Activated T-helper 17 cell treated with anti-CD3 and anti-CD28 coated beads, Interleukin-2, amount 50 U/mL, for 72 hours (primary cell): ENCODE measurements at places on chromosomes 4 and X. TPM values are rescaled to one million over a fixed set of nuclear protein-coding genes. Genes with fewer than 3 reads are reported as not detected.
A peak's percentile ranks its signal among the peaks of the same experiment; 100 is the strongest.

DNA sequence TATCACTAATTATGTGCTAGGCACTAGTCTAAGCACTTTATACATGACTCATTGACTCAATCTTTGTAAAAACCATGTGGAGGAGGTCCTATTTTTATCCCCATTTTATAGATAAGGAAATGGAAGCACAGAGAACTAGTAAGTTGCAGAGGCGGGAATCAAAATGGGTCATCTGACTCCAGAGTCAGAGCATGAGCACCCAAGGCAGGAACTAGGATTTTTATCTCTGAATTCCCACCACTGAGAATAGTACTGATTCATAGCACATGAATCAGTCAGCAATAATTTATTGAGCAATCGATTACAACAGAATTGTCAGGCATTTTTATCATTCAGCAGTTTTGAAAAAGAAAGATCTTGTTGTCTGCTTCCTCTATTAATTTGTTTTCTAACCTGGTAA lies 19.3 kb downstream of the SCARB2 start:
- no peak for ATAC-seq

DNA sequence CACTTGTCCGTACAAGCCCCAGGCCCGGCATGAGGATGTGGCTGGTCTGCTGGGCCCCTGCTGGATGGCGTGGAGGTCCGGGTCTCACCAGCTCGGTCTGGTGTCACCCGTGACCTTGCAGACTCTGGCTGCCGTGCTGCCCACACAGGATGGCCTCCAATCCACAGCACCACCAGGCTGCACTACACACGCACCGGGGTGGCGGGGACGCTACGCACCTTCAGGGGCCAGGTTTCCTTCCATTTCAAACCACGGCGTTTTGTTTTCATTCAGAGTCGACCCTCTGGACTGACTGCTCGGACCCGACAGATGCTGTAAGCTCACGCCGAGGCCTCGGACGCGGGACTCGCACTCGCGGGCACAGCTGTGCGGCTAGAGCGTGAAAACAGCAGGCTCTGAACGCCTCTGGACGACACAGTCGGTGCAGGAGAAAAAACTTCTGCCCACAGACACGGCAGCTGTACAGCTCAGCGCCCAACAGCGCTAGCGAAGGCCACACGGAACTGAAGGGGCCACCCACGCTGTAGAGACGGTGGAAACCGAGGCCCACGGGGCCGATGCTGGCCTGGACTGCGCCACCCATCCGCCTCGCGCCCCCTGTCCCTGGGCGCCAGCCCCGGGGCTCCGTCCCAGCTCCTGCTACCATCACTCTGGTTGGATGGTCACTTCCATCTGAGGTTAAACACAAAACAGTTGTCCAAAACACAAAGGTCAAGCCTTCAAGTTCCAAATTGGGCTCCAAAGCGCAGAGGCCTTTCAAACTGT lies 40.0 kb downstream of the FAM53A start:
- ATAC-seq = no peak

DNA sequence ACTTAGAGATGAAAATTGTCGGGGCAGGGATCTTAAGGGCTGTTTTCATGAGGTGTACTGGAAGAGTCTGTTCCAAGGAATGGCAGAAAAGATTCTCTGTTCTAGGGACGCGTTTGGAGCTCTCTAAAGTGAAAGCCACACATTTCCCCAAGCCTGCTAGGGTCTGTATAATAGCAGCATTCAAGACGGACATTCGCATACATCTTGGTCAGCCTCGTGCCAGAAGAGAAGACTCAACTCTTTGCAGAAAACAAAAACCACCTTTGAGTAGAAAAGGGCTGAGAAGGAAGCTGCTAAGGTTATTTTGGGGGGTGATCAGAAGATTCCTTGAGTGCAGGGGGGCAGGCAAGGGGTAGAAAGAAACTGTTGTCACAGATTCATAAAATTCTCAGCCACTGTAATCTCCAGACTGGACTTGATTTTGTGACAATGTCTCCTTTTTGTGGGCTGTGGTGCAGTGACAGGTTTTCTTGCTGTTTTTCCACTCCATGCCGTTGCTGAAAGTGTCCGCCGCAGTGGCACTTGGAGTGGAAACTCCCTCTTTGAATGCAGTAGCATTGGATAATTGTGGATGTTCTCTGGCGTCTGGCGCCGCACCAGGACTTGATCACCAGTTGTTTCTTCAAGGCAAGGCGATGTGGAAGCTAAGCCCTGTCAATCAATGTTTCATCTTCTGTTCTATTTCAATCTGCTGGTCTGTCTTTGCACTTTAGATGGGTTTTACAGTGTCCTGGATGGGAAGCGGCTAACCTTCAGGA lies 2.9 kb downstream of the GYG2 start:
- no peak for ATAC-seq

DNA sequence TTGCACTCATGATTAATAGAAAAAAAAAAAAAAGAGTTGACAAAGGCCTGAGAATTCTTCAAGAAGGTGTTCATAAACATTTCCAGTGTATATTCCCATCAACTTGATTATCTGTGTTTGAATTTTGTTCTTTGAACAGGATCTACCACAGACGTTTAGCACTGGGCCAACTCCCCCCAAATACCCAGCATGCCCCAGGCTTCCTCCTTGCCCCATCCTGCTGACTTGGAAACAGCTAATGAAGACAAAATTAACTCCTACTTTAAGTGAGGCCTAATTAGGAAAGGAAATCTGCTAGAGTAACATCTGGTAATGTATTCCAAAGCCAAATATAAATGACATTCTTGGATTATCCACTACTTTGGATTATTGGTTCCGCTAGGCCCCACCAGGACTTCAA lies 52.5 kb downstream of the PPARGC1A start:
- ATAC-seq = no peak

DNA sequence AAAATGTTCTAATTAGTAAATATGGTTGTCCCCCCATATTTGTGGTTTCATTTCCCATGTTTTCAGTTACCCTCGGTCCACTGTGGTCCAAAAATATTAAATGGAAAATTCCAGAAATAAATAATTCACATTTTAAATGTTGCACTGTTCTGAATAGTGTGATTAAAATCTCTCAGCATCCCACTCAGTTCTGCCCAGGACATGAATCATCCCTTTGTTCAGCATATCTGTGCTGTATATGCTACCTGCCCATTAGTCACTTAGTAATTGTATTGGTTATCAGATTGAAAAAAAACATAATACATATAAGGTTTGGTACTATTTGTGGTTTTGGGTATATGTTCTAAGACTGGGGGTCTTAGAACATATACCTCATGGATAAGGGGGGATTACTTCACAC lies 55.1 kb upstream of the NXF3 start:
- no peak for ATAC-seq

DNA sequence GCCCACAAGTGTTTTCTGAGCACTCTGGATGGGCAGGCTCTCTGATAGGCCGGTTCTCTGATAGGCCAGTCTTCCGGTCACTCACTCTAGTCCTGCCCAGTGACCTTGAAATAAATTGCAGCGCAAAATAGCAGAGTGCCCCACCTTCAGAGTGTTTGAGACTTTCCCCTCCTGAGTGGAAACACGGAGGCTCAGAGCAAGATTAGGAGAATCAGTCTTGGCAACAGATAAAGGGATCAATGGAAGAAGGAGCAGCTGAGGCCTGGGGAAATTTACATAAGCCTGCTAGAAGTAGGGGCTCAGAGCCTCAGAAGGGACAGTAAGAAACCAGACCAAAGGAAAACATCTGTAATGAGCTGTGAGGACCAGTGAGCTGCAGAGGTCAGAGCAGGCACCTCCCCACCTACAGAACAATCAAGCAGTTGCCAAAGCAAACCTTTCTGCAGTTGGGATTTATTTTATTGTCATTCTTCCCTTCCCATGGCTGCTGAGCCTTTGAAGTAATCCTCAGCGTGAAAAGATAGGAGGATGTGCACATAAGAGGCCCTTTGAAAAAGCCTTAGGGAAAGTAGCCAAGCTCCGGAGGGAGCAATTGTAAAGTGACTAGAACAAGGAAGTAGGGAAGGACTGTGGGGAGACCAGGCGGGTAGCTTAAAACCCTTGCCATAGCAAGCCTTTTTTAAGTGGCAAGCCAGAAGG lies 89.1 kb upstream of the TSPAN5 start:
- no peak for ATAC-seq

MAGEA8 gene
- not detected for total RNA-seq

DNA sequence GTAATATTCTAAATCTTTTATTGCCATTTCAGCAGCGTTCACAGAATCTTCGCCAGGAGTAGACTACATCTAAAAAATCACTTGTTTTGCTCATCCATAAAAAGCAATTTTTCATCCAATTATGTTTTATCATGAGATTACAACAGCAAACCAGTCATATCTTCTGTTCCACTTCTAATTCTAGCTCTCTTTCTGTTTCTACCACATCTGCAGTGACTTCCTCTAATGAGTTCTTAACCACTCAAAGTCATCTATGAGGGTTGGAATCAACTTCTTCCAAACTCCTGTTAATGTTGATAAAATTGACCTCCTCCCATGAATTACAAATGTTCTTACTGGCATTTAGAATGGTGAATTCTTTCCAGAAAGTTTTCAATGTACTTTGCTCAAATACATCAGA lies 174.4 kb upstream of the BRWD3 start:
- ATAC-seq = no peak

DNA sequence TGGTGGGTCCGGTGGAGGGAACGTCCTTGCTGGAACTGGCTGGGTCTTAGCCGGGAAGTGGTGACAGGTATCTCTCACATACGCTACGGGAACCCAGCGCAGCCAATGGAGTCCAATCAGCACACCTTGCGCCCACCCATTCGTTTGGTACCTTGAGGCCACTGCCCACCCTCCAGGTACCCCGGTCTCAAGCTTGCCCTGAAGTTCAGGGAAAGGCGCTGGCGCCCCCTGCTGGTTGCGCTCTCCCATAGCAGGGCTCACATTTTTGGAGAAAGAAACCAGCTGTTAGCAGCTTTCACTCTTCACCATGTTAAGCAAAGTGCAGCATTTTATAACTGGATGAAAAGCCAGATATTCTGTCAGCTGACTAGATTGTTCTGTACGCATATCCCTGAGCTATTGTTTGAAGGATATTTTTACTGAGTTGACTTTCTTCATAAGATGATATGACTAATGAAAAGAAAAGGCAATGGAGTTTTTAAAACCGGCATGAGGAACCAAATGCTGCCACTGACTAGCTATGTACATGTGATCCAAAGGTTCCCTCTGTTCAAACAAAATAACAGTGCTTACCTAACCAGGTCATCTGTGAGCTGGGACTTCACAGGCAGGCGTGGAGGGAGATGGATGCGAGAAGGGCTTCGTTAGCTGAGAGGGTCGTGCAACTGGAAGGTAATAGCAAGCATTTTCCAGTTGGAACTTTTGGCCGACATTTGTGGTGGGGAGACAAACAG lies 43.7 kb downstream of the OTOP1 start:
- ATAC-seq = no peak

DNA sequence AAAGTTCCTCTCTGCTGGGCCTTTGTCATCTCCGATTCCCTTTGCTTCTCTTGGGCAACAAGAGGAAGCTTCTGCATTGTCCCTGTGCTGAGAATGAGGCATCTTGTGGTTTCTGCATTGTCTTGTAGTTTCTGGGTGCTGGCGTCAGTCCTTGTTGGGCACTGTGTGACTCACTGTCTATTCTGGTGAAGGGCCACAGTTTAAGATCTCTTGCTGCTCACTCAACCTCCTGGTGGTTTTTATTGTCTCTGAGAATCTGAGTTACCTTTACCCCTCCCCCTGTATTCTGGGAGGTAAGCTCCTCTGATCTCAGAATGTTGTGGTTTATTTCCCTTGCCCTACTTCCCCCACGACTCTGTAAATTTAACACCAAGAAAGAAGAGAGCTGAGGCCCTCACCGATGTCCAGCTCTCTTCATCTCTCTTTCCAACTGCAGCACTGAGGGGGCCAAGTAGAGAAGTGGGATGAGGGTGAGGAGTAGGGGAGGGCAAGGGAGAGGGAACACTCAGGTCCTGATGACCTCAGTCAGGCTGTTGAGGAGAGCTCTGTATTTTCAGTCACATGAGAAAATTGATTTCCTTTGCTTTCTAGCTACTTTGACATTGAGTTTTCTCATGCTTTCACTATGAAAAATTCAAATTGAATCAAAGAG lies 441.6 kb upstream of the PITX2 start:
- peak; percentile 52 for ATAC-seq

DNA sequence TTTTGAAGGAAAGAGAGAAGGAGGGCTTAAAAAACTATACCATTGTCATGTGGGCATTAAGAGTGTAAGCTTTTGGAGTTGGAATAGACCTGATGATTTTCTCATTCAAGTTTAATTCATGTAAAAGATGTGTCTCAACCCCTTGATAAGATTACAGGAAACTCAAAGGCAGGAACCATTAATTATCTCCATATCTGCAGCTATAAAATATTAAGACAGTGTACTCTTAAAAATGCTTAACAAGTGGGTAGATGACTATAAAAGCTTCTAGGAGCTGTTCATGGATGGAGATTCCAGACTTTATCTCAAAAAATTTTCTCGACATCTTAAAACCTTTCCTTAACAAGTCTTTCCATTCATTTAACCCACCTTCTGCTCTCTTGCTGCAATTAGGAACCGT lies 208.3 kb downstream of the PALLD start:
- ATAC-seq = no peak

SSX5 gene
- not detected for total RNA-seq
